Mesothelial cell of epicardium (in vitro differentiated cells): ENCODE measurements at places on chromosomes 7 and 10. TPM values are rescaled to one million over a fixed set of nuclear protein-coding genes. Genes with fewer than 3 reads are reported as not detected.

GRCh38 chr10:54402576-54402975 is 398.5 kb downstream of the PCDH15 start:
- no peaks in the 10 kb centered on the region for H3K27me3 ChIP-seq
- H3K4me1 ChIP-seq: no peaks in the 10 kb centered on the region
- H3K36me3 ChIP-seq: peaks cover 16% of the 10 kb centered on the region
- H3K4me3 ChIP-seq: no peak overlapping the region

DNA sequence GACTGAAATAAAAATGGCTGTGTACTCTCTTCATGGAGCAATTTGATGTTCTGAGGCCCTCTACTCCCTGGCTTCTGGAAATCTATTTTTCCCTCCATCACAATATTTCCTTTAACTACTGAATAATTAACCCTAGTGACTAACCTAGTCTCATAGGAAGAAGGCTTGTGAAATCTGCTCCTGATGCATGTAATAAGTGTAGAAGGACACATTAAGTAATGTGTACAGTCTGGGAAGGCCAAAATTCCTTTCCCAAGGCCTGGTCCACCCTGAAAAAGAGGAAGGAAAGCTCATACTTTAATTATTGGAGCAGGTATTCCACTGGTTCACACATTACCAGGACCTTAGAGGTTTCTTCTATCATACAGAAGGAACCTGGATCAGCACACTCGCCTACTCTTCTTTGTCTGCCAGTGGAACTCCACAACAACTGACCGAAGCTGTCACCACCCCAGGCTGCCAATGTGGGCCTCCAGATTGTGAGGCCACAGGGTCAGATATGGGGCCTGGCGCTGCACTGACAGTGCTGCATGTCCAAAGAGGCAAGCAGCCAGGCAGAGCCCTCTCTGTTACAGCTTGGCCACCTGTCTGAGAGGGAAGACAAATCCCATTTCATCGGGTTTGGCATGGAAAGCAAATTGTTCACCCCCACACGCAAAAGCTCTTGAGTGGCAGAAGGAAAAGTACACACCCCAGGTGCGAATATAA is 54.4 kb upstream of the FAM133B start:
- H3K27ac ChIP-seq: peak overlapping the region; percentile 16
- peaks cover 13% of the 10 kb centered on the region for H3K36me3 ChIP-seq
- peaks cover 17% of the 10 kb centered on the region for H3K4me1 ChIP-seq
- H3K4me3 ChIP-seq: no peak overlapping the region
- H3K27me3 ChIP-seq: no peaks in the 10 kb centered on the region

GRCh38 chr10:95300022-95300539 is 9.3 kb upstream of the PDLIM1 start:
- H3K36me3 ChIP-seq: no peaks in the 10 kb centered on the region
- DNase-seq: no peak
- no peak overlapping the region for H3K4me3 ChIP-seq
- H3K4me1 ChIP-seq: peaks cover 4% of the 10 kb centered on the region
- no peak overlapping the region for H3K27ac ChIP-seq

DNA sequence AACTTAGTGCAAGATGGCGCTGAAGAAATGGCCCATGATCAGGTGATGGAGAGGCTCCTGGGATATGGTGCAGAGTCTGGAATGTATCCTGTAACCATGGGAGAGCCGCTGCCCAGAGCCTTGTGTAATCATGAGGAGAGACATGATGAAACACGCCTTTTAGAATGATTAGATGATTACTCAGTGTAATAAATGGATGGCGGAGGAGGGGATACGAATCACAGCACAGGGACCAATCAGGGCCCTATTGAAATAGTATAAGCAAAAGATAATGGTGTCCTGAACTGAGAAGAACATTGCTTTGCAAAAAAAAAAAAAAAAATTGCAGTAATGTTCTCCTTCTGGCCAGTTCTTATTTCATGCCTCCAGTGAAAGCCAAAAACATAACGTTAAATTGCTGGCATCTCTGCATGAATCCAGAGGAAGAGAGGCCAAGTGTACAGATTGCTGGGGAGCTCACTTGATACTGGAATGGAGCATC is 668.5 kb upstream of the AUTS2 start:
- no peaks in the 10 kb centered on the region for H3K27me3 ChIP-seq
- no peak overlapping the region for H3K27ac ChIP-seq
- no peaks in the 10 kb centered on the region for H3K36me3 ChIP-seq
- no peak overlapping the region for H3K4me3 ChIP-seq

DNA sequence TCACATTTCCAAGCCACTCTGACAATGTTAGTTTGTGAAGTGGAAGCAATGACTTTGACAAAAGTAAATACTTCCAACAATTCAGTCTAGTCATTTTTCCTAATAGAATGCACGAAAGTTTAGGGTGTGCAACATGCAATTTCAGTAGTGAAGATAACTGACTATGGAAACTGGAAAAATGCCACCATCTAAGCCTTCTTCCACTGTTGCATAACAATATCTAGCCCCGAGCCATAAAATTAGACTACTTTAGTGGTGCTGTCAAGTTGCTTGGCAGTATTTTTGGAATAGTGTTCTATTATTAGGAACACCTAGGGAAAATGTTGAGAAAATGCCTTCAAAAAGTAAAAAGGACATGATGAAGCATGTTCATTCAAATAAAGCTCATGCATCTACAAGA is 17.9 kb downstream of the SEMA3A start:
- H3K27me3 ChIP-seq: no peaks in the 10 kb centered on the region
- H3K4me1 ChIP-seq: peaks cover 21% of the 10 kb centered on the region
- peaks cover 9% of the 10 kb centered on the region for H3K36me3 ChIP-seq
- no peak for DNase-seq

DNA sequence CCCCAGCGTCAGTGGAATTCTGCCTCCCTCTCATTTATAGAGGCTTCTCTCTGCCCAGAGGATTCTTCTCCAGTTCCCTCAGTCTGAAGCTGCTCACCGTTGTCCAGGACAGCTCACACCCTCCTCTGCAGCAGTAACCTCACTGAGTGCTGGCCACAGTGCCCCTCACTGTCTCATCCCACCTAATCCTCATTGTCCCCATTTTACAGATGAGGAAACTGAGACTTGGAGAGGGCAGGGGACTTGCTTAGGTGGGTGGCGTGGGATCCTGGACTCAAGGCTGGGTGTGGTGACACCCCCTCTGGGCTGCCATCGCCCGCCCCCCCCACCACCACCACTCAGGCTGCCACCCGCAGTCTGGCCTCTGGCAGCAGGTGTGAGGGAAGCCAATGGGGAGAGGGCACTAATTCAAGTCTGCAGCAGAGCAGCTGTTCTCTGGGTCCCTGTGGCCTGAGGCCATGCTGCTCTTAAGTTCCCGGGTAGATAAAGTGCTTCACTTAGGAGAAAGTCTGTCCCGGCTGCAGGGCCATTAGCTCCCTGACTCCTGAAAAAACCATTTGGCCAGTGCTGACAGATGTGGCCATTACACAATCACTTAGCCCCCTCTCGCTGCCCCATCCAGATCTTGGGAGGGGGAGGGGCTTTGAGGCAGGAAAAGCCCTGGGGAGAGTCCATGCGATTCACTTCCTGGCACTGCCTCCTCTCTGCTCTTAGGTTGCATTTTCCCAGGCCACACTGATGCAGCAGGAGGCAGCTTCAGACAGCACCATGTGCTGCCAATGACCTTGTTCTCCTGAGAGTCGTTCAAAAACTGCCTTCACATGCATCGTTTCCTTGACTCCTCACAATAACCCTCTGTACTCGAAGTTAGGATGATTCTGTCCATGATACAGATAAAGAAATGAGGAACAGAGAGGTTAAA is 36.3 kb downstream of the DRGX start:
- no peaks in the 10 kb centered on the region for H3K36me3 ChIP-seq
- H3K27me3 ChIP-seq: peaks cover 28% of the 10 kb centered on the region
- no peak for DNase-seq
- no peaks in the 10 kb centered on the region for H3K4me1 ChIP-seq
- no peak overlapping the region for H3K27ac ChIP-seq
- no peak overlapping the region for H3K4me3 ChIP-seq

DNA sequence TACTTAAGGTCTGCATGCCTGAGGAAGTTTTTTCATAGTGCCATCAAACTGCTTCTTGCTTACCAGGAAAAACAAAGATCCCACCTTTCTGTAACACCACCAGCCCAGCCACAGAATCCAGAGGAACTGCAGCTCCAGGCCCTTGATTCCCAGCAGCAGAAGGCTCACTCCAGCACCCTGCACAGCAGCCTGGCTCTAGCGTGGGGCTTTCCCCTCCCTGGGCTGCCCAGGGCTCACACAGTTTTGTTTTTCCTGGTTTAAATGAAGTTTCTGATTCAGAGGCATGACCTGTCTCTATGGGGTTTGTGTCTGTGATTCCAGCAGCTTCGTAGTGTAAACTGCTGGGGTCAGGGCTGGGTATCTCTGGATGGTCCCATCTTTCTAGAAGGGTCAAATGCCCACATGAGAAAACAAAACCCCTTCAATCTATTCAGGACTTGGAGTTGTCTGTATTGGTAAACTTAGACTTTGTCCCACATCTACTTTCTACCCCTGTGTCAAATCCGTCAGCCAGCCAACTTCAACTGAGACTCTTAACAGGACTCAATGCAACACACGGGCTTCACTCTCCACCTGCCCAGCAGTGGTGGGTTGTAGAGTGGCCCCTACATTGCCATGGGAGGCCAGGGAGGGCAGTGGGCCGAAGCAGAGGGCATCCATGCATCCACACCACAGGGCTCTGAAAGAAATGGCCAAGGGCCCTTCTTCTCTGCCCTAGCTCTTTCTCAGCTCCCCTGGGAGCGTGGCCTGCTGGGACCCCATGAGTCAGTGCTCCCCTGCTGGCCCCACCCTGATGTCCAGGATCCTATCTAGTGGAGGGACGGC is 73.6 kb downstream of the ATXN7L1 start:
- H3K4me1 ChIP-seq: peaks cover 12% of the 10 kb centered on the region
- no peaks in the 10 kb centered on the region for H3K27me3 ChIP-seq
- no peak for DNase-seq
- H3K4me3 ChIP-seq: no peak overlapping the region
- no peak overlapping the region for H3K27ac ChIP-seq

GRCh38 chr7:50655020-50655419 is 89.8 kb upstream of the DDC start:
- H3K27ac ChIP-seq: no peak overlapping the region
- no peaks in the 10 kb centered on the region for H3K4me1 ChIP-seq
- H3K27me3 ChIP-seq: no peaks in the 10 kb centered on the region
- H3K36me3 ChIP-seq: peaks cover 9% of the 10 kb centered on the region
- no peak for DNase-seq

GRCh38 chr7:7746458-7746857 is 28.1 kb upstream of the RPA3 start:
- no peak overlapping the region for H3K4me3 ChIP-seq
- no peak overlapping the region for H3K27ac ChIP-seq
- H3K36me3 ChIP-seq: no peaks in the 10 kb centered on the region
- no peaks in the 10 kb centered on the region for H3K27me3 ChIP-seq

VIPR2 gene
- 0.04 to 0.20 TPM (median 0.14 TPM) in 3 replicates for total RNA-seq
